HL-60 (cell line): ENCODE measurements at places on chromosomes 2 and 18.

- DNase-seq: no peak
Measured at GRCh38 chr18:51390702-51391101, 193.2 kb upstream of the MEX3C start.

DNA sequence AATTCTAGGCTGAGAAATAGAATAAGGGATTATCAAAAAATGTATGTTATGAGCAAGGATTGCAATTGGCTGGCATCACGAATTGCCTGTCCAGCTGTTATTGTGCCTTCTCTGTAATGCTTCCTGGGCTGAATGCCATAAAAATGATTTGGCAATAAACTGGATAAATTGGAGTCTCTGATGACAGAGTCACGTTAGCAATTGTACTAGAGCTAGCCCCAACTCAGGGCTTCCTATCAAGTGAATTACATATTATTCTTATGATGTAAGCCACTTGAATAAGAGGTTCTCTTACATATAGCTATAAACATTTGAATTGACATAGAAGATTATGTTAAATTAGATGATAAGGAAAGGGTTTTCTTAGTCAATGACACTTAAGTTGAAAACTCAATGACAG, 607.5 kb upstream of the REG3G start:
- no peak for DNase-seq

- no peak for DNase-seq
Measured at GRCh38 chr2:224271617-224272236, 130.2 kb downstream of the FAM124B start.

- DNase-seq: no peak
Measured at GRCh38 chr2:118202707-118203303, 114.5 kb downstream of the INSIG2 start.

- DNase-seq: no peak
Measured at GRCh38 chr2:2662037-2662846, 331.2 kb upstream of the MYT1L start.

GRCh38 chr18:42330296-42330695, 375.3 kb downstream of the PIK3C3 start:
- DNase-seq: no peak

DNA sequence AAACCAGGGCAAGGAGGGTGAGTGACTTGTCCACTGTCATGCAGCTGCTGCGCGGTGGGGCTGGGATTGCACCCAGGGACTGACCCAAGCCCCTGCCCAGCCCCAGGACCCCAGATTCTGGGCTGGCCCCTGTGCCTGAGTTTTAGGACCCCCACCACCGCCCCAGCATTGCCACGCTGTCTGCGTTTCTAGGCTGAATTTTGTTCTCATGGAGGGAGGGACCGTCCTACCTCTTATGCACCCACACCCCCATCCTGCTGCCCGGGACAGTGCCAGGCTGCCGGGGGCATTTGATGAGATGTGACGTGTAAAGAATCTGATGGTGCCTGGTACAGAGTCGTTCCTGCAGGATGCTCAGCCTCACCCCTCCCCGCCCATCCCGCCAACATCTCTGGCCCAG, 111.0 kb upstream of the ODC1 start:
- no peak for DNase-seq

GRCh38 chr18:48028696-48029095, 98.2 kb upstream of the SMAD2 start:
- DNase-seq: no peak

DNA sequence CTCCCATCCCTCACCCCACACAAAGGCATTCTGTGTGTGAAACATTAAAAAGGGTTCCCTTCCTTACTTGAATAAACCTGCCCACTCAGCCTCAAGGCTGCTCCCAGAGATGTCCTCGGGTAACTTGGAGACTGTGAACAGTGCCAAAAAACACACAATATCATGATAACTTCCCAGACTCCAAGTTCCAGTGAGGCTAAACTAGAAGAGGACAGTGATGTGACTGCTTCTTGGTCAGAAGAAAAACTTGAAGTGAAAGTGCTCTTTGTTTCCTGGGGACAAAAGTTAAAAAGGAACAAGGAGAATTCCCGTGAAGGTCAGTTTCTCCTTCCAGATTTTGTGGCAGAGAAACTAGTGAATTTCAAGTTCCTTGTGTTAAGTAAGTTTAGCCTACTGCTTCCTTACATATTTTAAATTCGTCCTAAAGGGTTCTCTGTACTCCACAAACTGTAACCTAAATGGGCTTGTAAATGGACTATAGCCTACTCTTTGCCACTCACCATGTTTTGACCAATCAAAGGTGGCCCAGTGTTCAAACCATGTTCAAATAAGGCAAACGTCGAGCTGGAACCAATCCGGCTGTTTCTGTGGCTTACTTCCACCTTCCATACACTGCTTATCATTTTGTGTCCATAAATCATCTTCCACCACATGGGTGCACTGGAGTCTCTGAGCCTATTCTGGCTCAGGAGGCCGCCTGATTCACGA, 20.4 kb downstream of the TPRKB start:
- DNase-seq: no peak

DNA sequence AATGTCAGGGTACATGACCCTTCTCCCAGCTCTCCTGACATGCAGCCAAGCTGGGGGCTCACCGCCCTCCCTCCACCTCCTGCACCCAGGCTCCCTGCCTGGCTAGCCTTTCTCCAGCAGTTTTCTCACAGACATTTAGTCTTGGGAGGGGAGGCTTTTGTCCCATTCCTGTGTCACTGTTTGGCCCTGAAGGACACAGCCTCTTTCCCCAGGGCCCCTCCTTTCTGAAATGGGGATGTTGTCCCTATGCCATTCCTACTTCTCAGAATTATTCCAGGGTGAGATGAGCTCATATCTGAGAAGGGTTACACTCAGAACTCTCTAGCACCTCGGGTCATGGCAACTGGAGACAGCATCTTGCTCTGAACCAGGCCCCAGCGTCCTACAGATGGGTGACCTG, 47.3 kb upstream of the MRPL33 start:
- DNase-seq: no peak

- no peak for DNase-seq
Measured at GRCh38 chr18:32167980-32168730, 21.7 kb upstream of the MEP1B start.

DNA sequence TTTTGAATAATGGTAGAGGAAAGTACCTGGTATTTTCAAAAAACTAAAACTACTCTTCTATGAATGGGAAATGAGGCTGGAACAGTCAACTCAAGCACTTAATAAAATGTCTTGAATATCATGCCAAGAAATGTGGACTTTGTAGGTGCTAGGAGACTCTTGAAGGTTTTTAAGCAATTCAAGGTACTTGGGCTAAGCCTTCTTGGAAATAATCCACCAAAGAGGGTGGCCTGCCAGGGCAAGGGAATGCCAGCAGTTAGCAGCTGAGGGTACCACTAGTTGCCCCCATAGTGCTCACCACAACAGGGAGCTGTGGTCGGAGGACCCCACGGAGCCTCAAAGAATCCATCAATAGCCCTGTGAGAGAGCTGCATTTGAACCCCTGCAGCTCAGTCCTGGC, 14.6 kb upstream of the ACYP2 start:
- DNase-seq: no peak

- no peak for DNase-seq
Measured at GRCh38 chr2:42547446-42548295, 20.8 kb upstream of the MTA3 start.
